Mesenchymal stem cell (in vitro differentiated cells and primary cell): ENCODE measurements at places on chromosomes 6 and 20.

DNA sequence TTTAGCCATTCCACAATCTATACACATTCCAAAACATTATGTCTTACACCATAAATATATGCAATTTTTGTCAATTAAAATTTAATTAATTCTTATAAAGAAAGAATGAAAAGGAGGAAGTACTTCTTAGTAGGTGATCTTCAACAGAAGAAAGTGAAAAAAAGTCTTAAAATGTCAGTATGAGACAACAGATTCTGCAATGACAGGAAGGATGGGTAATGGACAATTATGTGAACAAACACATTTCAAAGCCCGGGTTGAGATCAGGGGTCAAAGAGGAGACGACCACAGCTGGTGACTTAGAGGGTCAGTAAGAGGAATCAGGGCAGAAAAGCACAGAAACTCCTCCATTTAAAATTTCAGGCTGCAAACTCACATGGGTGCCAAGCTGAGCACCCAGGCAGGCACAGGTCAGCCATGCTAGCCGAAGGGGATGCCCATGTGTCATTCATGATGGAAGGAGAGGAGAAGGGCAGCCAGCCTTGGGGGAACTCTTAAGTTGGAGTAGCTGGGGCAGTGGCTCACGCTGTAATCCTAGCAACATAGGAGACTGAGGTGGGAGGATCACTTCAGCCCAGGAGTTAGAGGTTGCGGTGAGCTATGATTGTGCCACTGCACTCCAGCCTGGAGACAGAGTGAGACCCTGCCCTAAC, 11.0 kb downstream of the VSX1 start:
- H3K27ac ChIP-seq, result no peak overlapping the region
- H3K27me3 ChIP-seq, result peaks cover 55% of the 10 kb centered on the region
- no peak overlapping the region for H3K4me3 ChIP-seq
- no peaks in the 10 kb centered on the region for H3K36me3 ChIP-seq
- H3K4me1 ChIP-seq, result peaks cover 13% of the 10 kb centered on the region

- peaks cover 5% of the 10 kb centered on the region for H3K4me1 ChIP-seq
- no peaks in the 10 kb centered on the region for H3K27me3 ChIP-seq
- no peak for DNase-seq
- no peak overlapping the region for H3K27ac ChIP-seq
These were observed 5.4 kb downstream of the DUSP22 start for GRCh38 chr6:297571-298232.

- DNase-seq, result no peak
- no peaks in the 10 kb centered on the region for H3K36me3 ChIP-seq
- no peaks in the 10 kb centered on the region for H3K4me1 ChIP-seq
- H3K27me3 ChIP-seq, result no peaks in the 10 kb centered on the region
- no peak overlapping the region for H3K27ac ChIP-seq
- no peak overlapping the region for H3K4me3 ChIP-seq
These were observed 90.0 kb downstream of the PLG start for GRCh38 chr6:160791981-160792418.

GRCh38 chr6:112941613-112942012, 594.5 kb downstream of the RFPL4B start:
- no peaks in the 10 kb centered on the region for H3K4me1 ChIP-seq
- H3K27ac ChIP-seq, result no peak overlapping the region
- no peak overlapping the region for H3K4me3 ChIP-seq
- H3K36me3 ChIP-seq, result no peaks in the 10 kb centered on the region
- H3K27me3 ChIP-seq, result no peaks in the 10 kb centered on the region

DNA sequence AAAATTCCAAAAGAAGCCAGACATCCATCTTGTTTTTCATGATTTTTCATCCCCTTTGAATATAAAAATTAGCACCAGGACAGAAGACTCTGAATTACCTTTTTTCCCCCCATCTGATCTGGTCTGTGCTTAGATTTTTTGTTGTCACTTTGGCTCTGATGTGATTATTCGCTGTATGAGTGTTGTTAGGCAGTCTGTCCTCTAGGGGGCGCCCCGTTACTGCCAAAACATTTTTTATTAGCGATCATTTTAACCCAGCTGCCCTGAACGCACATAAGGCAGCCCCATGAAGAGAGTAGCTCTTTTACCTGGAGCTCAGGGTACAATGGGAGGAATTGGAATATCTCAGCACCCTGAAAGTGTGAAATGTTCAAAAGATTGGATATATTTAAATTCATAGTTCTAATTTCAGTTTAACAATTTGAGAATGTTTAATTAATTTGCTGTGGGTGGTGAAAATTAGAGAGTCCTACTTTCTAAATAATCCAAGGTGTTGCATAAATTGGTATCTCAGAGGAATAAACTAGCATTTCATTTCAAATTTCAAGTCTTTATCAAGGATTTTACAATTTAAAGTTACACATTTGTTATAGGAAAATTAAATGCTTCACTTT, 60.8 kb downstream of the PRPH2 start:
- peak; percentile 77 for DNase-seq
- peaks cover 87% of the 10 kb centered on the region for H3K36me3 ChIP-seq
- no peak overlapping the region for H3K4me3 ChIP-seq
- H3K27ac ChIP-seq, result no peak overlapping the region

DNA sequence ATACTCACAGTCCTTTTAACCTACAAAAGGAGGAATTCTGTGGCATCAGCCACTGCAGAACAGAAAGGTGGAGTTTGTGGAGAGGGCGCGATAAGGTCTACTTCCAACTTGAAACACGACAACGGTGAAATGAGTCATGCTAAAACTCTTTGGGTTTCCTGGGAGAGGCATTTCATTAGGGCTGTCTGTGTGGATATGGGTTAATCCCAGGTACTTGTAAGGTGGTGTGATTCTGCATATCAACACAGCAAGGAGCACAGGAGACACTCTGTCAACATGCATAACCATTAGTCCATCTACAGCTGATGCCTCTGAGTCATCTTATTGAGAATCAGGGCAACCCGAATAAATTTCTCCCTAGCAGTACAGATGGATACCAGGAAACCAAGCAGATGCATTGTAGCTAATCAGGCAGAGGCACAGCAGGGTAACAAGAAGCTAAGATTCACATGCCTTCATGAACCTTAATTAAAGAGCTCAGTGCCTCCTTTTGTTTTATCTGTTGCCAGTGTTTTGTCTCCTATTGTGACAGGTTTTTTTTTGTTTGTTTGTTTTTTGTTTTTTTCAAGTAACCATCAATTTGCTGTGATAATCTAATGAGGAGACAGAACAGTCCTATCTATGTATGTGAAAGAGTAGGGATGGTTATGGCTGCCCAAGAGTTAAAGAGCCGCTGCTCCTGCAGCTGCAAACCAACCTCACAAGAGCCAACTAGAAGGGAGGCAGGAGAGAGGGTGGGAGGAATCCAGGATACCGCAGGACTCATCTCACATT, 315.8 kb upstream of the SOX4 start:
- H3K4me3 ChIP-seq, result no peak overlapping the region
- no peaks in the 10 kb centered on the region for H3K27me3 ChIP-seq
- no peak overlapping the region for H3K27ac ChIP-seq
- H3K4me1 ChIP-seq, result no peaks in the 10 kb centered on the region
- no peak for DNase-seq

- no peak overlapping the region for H3K4me3 ChIP-seq
- H3K4me1 ChIP-seq, result peaks cover 7% of the 10 kb centered on the region
- peaks cover 4% of the 10 kb centered on the region for H3K36me3 ChIP-seq
- H3K27me3 ChIP-seq, result no peaks in the 10 kb centered on the region
- no peak overlapping the region for H3K27ac ChIP-seq
These were observed 7.7 kb downstream of the ZNF341 start for GRCh38 chr20:33739493-33739892.

DNA sequence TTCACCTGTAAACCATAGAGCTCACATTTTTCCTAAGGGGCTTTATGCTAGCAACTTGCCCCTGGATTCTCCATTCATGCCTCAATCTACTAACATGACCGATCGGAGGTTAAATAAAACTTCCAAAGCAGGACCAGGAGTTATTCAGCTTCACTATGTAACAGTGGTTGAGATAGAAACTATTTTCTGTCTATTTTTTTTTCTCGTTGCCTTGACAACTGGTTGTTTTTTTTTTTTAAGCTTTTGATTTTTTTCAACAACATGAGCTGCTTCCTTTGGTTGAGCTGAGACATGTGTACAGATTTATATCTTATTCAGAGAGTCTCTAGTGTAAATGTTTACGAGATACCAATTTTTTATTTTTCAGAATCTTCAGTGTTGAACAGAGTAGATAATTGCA, 85.7 kb downstream of the SHLD1 start:
- peak; percentile 92 for DNase-seq
- H3K27ac ChIP-seq, result no peak overlapping the region
- H3K36me3 ChIP-seq, result no peaks in the 10 kb centered on the region
- H3K4me3 ChIP-seq, result no peak overlapping the region

GRCh38 chr6:42292004-42292740, 74.5 kb upstream of the MRPS10 start:
- peaks cover 8% of the 10 kb centered on the region for H3K4me1 ChIP-seq
- no peak overlapping the region for H3K27ac ChIP-seq
- H3K36me3 ChIP-seq, result peaks cover 20% of the 10 kb centered on the region
- DNase-seq, result peak; percentile 85

- no peak overlapping the region for H3K4me3 ChIP-seq
- DNase-seq, result no peak
- peaks cover 4% of the 10 kb centered on the region for H3K36me3 ChIP-seq
- H3K4me1 ChIP-seq, result peaks cover 5% of the 10 kb centered on the region
- no peaks in the 10 kb centered on the region for H3K27me3 ChIP-seq
These were observed 13.8 kb downstream of the MMP24 start for GRCh38 chr20:35240083-35240810.

GRCh38 chr6:70823651-70824050, 133.2 kb downstream of the B3GAT2 start:
- H3K4me3 ChIP-seq, result no peak overlapping the region
- DNase-seq, result no peak
- H3K27ac ChIP-seq, result no peak overlapping the region
- H3K4me1 ChIP-seq, result no peaks in the 10 kb centered on the region
- no peaks in the 10 kb centered on the region for H3K27me3 ChIP-seq
- H3K36me3 ChIP-seq, result no peaks in the 10 kb centered on the region

- H3K4me3 ChIP-seq, result no peak overlapping the region
- H3K27me3 ChIP-seq, result no peaks in the 10 kb centered on the region
- H3K4me1 ChIP-seq, result peaks cover 9% of the 10 kb centered on the region
- peaks cover 38% of the 10 kb centered on the region for H3K36me3 ChIP-seq
- no peak for DNase-seq
- peak overlapping the region; percentile 60 for H3K27ac ChIP-seq
These were observed 340.4 kb downstream of the SYNE1 start for GRCh38 chr6:152296648-152297376.
